ACHN (cell line): ENCODE measurements at places on chromosomes 5 and 9.

GRCh38 chr5:57532513-57533497, 50.2 kb upstream of the ACTBL2 start:
- peak; percentile 30 for DNase-seq

DNA sequence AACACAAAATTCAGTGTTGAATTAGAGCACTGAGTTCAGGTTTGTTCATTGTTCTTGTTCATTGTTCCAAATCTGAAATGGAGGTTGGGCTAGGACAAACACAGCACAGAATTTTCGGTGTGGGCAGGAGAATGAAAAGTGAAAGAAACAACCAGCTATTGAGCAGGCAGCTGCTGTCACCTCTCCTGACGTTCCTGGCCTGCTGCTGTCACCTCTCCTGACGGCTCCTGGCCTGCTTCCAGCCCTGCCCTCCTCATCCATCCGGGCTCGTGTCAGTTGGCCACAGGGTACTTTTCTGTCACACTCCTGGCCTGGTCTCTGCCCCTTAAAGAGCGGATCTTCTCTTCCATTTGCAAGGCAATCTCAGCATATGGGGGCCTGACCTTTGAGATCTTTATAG, 45.2 kb upstream of the CKMT2 start:
- no peak for DNase-seq

GRCh38 chr5:76942581-76942980, 10.3 kb upstream of the CRHBP start:
- no peak for DNase-seq

- no peak for DNase-seq
Measured at GRCh38 chr5:7867260-7867659, 1.6 kb downstream of the FASTKD3 start.

DNA sequence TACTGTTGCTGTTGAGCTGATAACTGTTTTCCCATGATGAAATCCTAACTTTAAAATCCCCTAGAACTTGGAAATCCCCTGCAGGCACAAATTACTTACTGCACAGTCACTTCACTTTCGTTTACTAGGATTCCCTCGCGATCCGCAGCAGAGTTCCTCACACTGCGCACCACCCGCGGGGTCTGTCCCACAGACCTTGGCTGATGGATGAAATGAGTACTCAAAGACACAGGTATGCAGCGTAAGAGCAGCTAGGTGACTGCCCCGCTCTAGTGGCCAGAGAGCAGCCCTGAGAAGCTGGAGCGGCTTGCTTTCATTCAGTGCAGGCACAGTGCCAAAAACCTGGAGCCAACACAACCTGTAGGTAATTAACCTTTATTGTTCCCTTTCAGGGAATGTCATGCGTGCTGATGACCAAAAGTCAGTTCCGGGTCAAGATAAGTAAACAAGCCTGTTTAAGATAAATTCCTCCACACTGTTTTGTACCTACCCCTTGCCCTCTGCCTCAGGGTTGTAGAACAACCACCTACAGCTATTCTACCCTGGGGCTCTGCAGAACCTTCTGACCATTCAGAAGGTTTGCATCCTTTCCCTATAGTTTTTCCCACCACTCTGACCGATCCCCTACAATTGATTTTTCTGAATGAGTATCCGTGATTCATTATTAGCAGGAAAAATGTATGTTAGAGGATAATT, 191.2 kb downstream of the CDH9 start:
- no peak for DNase-seq

GRCh38 chr9:95297316-95297715, 20.2 kb downstream of the FANCC start:
- DNase-seq = no peak

- DNase-seq = no peak
Measured at GRCh38 chr5:141100243-141100805, at the start of gene PCDHB3. PCDHB3 (plus strand) TSS chr5:141100473; CDS start chr5:141100650, 177 bp downstream.

DNA sequence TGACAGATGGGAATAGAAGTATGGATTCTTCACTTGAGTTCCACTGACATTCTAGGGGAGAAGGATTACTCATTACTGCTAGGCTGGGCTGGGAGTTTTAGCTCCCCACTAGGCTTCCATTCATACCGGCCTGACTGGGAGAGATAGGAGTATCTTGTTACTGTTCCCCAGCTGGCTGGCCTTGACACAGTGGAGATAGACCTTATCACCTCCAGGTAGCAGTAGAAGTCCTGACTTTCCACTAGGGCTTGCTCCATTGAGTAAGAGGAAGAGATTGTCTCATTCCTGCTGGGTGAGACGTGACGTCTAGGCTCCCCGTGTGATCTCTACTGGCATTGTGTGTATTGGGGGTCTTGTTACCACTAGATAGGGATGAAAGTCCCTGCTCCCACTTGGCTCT, 156.4 kb downstream of the CACNA1B start:
- DNase-seq = no peak

DNA sequence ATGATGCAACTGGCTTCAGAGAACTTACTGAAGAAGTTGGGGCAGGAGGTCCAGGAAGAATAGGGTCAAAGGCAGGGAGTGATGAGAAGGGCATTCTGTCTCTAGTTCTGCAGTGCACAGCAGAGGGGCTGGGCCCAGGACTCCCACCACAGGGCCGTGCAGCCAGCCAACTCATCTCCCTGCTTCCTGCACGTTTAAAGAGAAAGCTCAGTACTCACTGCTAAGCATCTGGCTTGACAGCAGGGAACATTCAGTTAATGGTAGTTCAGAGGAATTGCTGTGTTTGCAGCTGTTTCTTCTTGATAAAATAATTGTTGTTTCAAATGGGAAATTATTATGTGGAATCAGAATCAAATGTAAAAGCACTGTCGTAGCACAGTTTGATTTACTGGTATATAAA, 25.6 kb upstream of the SCAMP1 start:
- DNase-seq = no peak

DNA sequence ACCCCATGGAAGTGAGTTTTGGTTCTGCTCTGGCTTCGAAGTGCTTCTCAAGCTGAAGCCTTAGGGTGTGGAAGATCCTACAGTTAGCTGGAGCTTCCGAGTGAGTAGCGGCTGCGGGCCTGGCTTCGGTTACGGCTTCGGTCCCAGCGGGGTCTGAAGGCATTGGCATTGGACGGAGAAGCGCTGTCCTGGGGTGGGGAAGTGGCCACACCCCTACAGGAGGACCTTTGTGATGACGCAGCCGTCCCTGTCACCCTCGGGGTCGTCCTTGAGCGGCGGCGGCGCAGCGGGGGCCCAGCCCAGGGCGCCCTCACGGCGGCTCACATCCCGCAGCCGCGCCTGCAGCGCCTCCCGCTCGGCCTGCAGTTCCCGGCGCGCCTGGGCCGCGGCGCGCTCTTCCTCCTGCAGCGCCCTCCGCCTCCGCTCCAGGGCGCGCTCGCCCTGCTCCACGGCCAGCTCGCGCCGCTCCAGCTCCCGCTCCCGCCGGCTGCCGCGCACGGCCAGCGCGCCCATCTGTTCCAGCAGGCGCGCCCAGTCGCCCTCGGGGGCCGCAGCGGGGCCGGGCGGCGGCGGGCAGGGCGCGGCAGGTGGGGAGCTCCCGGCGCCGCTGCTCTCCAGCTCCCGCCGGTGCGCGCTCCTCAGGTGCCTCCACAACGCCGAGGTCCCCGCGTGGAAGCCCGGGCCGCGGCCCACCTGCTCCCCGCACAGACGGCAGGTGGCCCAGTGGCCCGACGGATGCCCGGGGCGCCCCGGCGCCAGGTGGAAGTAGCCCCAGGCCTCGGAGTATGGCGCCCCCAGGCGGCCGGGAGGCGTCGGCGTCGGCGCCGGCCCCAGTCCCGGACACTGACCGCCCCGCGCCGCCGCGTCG, 9.9 kb downstream of the ZBED3 start:
- no peak for DNase-seq

DNA sequence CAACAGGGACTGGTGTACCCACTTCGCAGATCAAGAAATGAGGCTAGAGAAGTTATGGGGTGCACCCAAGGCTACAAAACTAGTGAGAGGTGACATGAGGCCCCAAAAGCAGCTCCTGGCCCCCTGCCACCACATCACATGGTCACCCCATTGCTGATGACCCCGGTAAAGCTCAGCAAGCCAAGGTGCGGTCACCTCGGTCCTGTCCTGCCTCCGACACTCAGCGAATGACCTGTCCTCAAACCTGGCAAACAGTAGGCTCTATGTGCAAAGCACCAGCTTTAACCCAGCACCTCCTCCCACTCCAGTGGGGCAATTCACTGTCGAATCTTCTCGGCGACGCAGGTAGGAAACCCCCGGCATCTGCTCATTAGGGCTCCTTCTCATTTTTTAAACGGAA, 307.4 kb downstream of the RAB3C start:
- no peak for DNase-seq

DNA sequence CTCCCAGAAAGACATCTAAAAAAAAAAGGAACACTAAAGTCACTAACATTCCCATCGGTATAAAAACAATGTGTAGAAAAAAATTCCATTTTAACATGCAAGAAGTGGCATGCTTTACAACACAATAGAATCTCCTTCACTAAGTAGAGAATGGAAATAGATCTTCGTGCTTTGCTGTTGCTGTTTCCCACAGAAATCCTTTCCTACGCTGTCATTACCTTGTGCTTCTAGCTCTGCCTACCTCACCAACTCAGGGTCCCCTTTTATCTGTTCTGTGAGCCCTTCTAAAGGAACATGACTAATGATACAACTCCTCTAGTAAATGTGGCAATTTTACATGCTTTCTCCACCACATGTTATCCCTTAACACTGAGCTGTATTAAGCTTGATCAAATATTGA, 202.9 kb downstream of the MCTP1 start:
- DNase-seq = peak; percentile 44

- no peak for DNase-seq
Measured at GRCh38 chr5:134445856-134446818, 34.5 kb upstream of the CDKN2AIPNL start.

- DNase-seq = no peak
Measured at GRCh38 chr5:102998224-102998623, 121.7 kb downstream of the GIN1 start.

- no peak for DNase-seq
Measured at GRCh38 chr5:40447438-40447837, 232.3 kb upstream of the PTGER4 start.

DNA sequence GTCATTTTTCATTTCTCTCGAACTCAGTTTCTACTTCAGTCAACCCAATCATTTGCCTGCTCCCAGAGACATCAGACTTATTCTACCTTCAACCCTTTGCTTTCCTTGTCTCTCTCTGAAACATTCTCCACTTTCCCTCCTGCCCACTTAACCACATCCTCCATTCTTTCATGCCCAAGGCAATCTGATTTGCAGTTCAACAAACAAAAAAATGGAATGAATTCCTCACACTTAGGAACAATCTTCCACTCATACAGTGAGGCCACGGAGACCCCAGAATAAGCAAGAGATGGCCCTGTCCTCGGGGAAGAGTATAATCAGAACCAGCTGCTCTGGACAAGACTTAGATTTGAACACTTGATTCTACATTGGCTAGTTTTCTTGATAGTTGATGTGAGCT, 180.5 kb downstream of the RFK start:
- no peak for DNase-seq
